Chondrocyte (in vitro differentiated cells): ENCODE measurements at places on chromosomes 16 and 17. TPM values are rescaled to one million over a fixed set of nuclear protein-coding genes. Genes with fewer than 3 reads are reported as not detected.

Gene CCL4L2
- total RNA-seq = not detected in 3 replicates

Gene STX1B
- total RNA-seq = 1.4 to 4.0 TPM (median 1.7 TPM) in 3 replicates

GRCh38 chr16:67150047-67150832 lies 558 bp downstream of the B3GNT9 start:
- no peak for DNase-seq

DNA sequence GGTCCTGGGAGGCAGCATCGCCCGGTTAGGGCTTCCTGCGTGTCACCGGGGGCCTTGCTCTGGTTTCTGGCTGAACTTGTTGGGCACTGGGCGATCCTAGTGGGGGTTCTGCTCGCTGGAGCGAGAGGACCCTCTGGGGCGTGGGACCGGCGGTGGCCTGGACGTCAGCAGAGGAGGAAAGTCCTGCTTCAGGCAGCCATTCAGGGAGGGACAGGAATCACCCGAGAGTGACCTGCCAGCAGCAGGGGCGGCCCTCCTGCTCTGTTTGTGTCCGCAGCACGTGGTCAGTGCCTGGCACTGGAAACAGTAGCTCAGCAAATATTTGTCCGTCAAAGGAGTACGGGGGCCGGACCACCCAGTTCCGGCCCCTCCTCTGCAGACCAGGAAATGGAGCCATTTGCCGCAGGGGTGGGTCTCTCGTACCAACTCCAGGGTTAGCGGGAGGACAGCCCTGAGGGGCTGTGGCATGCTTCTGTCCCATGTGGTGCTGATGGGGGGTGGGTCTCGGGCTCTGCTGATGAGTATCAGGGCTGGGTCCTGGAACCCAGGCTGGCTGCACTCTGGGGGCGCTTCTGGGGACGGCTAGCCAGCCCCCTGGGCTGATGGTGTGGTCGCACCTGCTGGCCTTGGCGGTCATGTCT lies 48.3 kb downstream of the BAIAP2 start:
- no peak for DNase-seq

DNA sequence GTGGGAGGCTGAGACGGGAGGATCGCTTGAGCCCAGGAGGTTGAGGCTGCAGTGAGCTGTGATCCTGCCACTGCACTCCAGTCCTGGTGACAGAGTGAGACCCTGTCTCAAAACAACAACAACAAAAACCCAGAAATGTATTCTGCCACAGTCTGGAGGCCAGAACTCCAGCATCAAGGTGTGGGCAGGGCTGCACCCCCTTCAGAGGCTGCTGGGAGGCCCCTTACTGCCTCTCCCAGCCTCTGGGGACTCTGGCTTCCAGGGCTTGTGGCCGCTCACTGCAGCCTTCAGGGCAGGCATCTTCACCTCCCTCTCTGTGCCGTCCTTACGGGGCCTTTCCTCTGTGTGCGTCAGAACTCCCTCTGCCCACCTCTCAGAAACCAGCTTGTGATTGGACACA lies 209.4 kb upstream of the GSE1 start:
- DNase-seq = no peak

Gene DRC3
- 1.2 to 2.6 TPM (median 1.5 TPM) in 3 replicates for total RNA-seq

Gene CTRB2
- not detected in 3 replicates for total RNA-seq

GRCh38 chr17:55668312-55668920 lies 54.2 kb downstream of the TMEM100 start:
- DNase-seq = no peak

GRCh38 chr17:2710071-2710802 lies 1.3 kb downstream of the CLUH start:
- no peak for DNase-seq

Gene C17orf50
- total RNA-seq = not detected in 3 replicates

Gene CDH5
- total RNA-seq = not detected in 3 replicates

GRCh38 chr17:44094701-44095387 lies 24.3 kb downstream of the G6PC3 start:
- no peak for DNase-seq

DNA sequence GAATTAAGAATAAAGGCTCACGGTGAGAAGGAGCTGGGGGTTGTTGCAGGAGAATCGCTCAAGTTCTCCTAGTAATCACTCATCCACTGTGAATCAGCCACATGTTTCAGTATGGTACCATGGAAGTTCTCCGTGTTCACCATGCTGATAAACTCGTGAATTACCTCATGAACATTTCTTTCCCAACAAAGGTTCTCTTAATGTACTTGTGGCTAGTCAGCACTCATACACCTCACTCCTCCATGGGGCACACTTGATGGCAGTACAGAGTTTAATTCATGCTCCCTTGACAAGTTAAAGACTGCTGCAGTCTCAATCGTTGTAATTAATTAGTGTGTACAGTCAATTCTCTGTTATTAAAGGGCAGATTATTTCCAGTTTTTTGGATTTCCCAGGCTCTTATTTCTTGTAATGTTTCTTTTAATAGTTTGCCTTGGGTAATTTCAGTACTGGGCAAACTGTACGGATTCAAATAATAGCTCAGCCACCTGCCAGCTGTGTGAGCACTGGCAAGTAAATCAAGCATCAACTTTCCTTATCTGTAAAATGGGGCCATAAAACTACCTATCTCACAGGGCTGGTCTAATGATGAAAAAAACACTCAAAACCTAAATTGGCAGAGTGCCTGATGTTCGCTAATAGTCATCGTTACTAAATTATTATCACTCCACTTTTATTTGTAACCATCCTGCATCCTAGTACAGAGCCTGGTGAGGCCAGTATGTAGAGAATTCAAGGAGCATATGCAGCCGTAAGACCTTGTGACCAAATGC lies 6.1 kb downstream of the GOT2 start:
- no peak for DNase-seq

Gene ABCA6
- total RNA-seq = 0.26 to 0.46 TPM (median 0.30 TPM) in 3 replicates

GRCh38 chr16:48542020-48542473 lies 67.9 kb downstream of the N4BP1 start:
- no peak for DNase-seq

DNA sequence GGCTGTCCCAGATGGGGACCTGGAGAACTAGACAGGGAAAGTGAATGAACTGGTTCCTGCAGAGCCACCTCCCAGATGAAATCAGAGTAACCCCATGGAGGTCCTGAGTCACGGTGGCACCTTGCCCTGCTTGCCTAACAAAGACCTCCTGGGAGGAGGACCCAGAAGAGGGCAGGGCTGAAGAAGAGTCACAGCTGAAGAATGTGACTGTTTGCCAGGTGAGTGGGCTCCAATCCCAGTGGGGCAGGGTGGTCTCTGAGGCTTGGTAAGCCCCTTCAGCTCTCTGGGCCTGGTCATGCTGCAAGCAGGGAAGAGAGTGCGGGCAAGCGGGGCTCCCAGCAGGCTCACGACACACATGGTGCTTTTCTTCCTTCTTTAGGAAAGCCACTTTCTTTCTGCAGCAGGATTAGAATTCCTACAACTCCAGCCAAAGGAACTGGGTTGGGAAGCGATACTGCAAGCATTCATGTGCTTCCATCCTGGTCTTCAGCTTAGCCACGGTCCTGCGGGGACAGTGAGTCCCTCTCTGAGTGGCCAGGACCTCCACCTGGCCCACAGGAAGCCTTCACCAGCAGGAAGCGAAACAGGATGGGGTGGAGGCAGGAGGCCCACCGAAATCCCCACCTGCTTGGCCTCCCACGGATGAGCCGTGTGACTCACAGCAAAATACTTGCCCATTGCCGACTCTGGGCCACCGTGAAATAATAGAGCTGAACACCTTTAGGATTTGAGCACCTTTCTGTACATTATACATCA lies 4.3 kb downstream of the C16orf74 start:
- DNase-seq = no peak

Gene HEXIM2
- total RNA-seq = 3.7 to 7.9 TPM (median 6.4 TPM) in 3 replicates

GRCh38 chr17:394718-395095 lies 42.1 kb upstream of the RPH3AL start:
- DNase-seq = peak; percentile 51

Gene TBC1D26
- total RNA-seq = 0.28 to 1.1 TPM in 2 of 3 replicates, not detected in the other

- DNase-seq = peak; percentile 90
Measured at GRCh38 chr17:50149417-50150353, 792 bp downstream of the PPP1R9B start.

- no peak for DNase-seq
Measured at GRCh38 chr17:49823614-49824013, 24.3 kb downstream of the TAC4 start.

GRCh38 chr16:81315271-81316175 lies 761 bp downstream of the GAN start:
- DNase-seq = peak; percentile 93

- DNase-seq = no peak
Measured at GRCh38 chr17:52681480-52681879, 523.0 kb upstream of the CA10 start.

Gene SHISA6
- total RNA-seq = not detected in 3 replicates

GRCh38 chr17:7225711-7226331 lies 6.1 kb downstream of the ACADVL start:
- no peak for DNase-seq

DNA sequence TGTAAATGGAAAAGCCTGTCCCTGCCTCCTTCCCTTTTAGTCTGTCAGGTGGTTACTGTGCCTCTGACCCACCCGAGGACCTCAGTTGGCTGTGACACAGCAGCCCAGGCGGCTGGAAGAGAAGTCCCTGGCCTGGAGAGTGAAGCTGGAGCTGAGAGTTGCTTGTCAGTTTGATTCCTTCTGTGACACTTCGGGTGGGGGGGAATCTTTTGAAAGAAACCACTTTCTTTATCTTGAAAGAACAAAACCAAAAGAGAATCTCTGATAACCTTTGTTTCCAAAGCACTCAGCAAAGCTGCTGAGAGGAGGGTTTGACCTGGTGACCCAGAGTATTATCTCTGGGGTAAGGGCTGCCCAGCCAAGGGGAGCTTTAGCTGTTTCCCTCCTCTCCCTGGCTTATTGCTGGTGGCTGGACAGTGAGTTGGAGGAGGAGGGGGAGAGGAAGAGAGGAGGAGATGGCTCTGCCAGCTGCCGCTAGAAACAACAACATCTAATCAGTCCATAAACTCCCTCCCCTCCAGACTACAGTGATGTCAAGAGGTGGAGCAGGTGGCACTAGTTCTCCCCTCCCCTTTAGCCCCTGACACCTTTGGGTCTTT lies 34.0 kb downstream of the YPEL2 start:
- DNase-seq = no peak

- no peak for DNase-seq
Measured at GRCh38 chr17:65459677-65460347, 101.6 kb downstream of the AXIN2 start.

DNA sequence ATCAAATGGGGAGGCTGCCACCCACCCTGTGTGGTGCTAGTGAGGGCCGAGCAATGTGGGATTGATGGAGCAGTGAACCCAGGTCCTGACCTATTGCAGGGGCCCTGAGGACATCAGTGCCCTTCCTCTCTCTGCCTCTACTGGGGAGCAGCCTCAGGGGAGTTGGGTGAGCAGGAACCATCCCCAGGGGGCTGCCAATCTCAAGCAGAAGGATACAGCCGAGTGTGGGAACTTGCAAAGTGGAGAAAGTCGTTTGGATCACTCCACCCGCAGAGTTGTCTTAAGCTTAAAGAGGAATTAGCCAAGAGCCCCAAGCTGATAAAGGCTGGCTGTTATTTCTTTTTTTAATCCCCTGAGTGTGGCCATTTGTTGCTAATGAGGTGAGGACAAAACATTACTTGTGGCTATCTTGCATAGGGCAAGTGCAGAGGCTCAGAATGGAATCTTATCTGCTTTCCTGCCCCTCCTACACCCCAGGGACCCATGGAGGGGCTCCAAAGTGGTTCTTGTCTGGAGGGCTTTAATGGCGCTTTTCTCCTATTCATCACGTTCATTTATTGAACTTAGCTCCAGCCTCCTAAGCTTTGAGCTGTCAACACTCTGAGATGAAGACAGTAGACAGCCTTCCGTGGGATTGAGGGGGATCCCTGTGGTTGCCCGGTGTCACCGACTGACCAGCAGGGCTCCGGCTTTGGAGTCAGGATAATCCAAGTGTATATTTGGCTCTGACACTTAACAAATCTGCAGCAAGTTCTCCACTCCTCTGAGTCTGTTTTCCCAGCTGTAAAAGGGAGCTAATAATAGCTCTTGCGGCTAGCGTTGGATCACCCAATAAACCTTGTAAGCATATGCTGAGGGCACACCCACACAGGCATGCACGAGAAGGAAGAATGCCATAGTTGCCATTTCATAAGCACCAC lies 45.1 kb downstream of the MYH11 start:
- DNase-seq = no peak

DNA sequence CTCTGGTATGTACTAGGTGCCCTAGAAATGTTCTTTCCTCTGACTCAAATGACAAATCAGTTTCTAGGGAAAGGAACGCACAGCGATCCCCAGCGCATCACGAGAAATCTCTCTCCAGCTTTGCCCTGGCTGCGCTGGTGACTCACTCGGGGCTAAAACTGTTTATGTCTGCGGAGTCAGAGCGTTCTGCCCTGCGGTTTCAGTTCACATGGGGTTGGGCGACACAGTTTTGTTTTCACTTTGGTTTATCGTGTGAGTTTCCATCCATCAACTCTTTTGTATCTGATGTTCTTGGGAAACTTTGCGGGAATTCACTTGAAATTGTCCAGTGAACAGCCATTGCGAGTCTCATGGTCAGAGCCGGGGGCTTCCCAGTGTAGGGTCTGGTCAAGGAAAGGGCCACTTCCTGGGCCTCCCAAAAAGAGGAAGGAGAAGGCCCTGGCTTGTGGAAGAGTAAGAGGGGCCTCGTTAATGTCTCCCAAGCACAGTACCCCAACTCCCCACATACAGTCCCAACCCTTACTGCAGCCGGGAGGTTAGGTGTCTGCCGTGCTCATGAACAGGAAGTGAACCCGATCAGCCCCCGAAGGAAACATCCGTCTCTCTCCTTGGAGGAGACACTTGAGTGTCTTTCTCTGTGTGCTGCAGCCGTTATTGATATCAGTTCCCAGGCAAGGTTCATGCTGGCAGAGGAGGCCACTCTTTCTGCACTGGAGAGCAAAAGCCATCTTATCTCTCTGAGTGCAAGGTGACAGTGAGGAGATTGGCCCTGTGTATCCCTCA lies 643.2 kb downstream of the WWOX start:
- DNase-seq = no peak
